ENCODE measurements at places on chromosomes 3 and 15.

DNA sequence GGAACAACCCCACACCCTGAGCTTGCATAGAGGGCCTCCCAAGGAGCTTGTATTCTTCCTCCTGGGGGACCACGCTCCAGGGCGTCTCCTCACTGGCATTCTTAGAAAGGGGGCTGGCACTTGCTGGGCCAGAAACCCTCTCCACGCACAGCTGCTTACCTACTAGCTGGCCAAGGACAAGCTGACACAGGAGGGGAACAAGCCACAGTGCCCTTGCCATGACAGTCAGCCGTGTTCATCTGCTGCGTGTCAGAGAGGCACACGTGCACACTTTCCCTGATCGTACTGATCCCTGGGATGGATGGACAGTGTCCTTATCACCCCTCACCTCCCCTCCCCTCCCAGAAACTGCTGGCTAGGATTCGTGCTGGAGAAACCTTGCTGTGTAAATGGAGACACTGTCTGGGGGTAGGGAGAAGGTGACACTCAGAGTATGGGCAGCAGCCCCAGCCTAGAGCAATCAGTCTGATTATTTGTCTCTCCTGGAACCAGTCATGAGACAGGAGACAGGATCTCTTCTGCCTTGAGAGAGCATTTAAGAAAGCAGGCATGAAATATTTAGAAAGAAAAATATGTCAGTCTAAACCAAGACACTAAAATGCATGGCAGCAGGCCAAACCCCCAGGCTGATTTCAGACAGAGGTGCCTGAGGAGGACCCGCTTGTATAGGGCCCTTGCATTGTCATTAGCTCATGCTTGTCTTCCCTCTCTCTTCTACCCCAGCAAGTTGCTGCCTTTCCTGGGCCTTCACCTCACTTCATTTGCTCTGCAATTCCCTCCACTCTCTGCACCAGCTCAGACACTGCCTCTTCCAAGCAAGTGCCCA, 311.8 kb upstream of the TRIM42 start:
- DNase-seq = no peak

GRCh38 chr3:143810953-143811265, 37.4 kb downstream of the SLC9A9 start:
- DNase-seq = peak; percentile 5

- no peak for DNase-seq
Measured at GRCh38 chr3:151479452-151479851, 18.6 kb upstream of the IGSF10 start.

- no peak for DNase-seq
Measured at GRCh38 chr3:162517110-162517509, 1020.5 kb downstream of the OTOL1 start.

DNA sequence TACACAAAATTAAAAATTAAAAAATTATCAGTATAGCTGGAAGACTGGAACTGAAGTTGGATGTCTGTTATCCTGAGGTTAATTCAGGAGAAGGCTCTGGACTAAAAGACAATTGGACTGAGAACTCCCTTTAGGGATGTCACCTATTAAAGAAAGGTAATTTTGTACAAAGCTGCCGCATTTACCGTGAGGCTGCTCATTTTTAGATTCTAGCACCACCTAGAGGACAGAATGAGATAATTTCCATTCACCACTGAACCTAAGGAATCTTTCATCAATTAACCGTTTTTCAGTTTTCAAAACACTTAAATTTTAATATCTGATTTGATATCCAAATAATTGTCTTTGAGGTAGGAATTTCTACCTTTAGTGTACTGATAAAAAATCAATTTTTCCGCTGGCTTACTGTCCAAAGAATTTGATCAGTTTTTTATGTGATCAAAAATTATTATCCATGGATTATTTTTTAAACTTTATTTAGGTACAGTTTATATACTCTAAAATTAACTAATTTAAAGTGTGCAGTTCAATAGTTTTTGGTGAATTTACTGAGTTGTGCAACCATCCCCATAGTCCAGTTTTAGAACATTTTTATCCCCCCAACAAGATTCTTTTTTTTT, 106.7 kb upstream of the TNIK start:
- DNase-seq = peak; percentile 46

DNA sequence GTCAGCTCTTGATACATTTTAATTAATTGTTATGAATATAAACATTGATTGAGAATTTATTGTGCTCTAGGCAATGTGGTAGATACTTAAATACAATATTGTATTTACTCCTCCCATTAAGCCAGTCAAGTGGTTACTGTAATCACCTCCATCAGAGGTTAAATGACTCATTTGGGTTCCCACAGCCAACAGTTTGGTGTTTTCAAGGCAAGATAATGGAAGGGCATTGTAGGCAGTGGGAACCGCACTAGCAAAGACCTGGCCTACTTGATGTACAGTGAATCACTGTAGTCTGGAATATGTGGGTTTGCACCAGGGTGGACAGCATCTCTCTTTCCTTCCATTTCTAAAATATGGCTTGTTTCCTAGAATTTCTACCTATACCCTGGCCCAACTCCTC, 127.4 kb downstream of the EDEM1 start:
- DNase-seq = no peak

All from kidney glomerular epithelial cell (primary cell).